ENCODE measurements at places on chromosomes 2 and 18.
A peak's percentile ranks its signal among the peaks of the same experiment; 100 is the strongest.

DNA sequence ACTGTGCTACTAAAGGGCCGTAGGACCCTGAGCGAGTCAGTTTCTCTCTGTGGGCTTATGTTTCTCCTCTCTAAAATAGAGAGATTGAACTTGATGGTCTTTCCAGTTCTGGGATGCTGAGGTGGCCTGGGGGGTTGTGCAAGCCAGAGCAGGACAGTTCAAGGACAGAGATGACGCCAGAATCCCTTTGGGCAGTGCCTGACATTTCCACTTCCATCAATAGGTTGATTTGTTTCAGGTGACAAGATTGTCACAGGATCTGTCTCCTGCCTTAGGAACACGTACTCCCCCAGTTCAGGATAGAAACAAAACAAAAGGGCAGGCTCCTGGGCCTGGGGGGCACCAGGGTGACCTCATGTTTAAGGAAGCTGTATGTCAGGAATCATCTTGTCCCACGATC is 82.0 kb downstream of the XDH start:
- DNase-seq: no peak

DNA sequence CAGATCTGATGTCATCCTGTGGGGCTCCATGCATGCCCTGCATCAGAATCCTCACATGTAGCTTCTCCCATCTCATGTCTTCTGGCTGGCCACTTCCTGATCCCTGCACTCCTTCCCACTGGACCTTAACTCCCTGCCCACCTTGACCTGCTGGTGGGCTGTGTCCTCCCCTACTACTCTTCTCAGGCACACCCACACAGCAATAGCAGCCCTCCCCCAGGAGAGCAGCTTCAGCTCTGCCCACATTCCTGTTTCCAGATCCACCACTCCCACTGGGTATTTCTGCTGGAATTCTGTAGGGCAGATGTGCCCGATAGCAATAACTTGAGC is 137.0 kb upstream of the HS6ST1 start:
- no peak for DNase-seq

DNA sequence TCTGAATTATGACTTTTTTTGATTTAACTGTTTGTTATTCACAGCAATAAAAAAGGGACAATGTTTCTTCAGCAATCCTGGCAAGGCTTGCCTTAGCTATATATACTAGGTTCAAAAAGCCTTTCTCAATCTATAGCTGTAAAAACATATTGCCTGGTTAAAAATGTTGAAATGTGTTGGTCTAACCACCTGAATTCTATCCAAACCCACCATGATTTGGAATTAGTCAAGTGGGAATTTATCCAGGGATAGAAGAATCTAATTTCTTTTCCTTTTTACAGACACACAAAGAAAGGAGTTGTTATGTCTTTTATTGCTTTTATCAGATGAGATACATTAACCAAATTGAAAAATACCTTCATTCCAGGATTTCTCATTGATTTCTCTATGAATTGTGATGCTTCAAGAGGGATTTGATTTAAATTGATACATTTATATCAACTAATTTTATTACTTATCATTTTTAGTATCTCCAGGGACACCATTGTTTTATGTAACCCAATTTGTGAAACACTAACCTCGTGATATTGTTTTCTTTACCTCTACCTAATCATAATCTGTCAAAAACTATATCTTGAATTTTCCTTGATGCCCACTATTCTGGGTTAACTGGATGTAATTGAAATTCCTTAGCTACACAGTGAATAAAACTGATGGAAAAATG is 88.1 kb downstream of the LRP1B start:
- DNase-seq: no peak

DNA sequence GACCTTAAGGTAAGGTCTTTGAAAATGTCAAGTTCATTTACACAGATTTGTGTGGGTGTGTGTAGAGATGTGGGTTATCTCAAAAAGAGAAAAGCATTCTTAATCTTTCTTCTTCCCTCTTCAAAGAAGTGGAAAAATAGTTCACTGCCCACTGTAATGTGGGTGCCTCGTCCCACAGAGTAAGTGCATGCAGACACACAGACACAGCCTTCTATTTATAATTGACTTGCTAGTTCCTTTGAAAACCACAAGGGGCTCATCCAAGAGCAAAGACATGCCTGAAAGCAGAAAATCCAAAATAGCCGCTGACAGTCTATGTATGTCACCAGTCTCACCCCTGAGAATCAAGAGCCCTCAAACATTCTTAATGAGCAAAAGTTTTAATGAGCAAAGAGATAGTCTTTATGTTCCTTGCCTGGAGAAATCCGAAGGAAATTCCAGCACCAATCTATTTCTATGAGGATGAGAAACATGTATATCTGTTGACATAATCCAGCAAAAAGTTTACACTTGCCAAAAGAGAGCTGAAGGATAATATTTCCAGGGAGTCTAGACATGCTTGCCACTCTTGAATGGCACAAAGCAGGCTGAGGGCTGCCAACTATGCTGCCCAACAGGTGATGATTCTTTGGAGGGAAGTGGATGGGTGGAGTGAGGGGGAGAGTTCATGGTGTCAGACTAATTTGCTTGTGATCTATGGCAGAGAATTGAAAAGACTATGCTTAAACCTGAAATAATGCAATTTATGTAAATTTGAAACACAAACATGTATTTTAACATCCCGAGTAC is 93.9 kb downstream of the ACVR1 start:
- DNase-seq: no peak

DNA sequence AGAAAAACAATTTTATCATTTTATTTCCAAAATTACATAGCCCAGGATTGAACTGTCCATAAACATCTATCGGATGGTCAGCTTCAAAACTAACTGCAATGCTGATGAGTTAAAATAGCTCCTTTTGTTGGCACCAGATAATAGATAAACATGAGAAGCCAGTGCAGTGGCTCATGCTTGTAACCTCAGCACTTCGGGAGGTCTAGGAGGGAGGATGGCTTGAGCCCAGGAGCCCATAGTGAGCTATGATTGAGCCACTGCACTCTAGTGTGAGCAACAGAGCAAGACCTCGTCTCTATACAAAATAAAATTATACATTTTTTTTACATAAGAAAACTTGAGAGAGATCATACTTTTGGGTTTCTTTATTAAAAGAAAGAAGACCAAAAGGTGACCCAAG is 34.6 kb upstream of the IMPA2 start:
- DNase-seq: peak; percentile 75

DNA sequence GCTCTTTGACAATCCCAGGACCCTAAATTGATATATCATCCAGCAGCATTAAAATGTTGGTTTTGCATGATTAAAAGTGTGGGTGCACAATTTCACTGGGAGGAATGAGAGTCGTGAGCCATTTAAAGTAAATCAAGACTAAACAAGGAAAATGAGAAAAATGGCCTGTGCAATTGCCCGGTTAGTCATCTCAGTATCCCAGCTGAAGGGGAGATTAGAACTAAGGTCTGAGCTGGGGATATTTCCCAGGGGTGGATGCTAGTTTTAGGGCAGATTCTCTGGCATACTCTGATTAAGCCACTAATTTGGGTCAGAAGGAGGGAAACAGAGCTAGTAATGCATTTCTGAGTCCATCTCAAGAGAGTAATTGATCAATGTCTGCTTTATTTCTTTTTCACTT is 177.2 kb downstream of the EN1 start:
- DNase-seq: peak; percentile 50

DNA sequence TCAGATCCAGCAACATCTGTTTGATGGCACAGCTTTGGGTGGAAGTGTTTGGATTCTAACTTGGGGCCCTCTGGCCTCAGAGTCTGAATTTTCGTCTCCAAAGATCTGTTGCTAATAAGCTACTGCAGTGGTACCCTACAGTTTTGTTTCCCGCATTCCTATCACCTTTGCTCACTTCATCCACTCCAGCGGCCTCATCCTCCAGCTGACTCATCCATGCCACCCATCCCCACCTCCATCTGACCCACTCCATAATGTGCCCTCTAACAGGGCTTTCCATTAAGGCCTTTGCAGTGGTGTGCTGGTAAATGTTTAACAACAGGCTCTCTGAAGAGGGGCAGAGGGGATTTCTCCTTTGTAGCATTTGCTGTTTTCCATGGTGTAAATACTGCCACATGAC is 225.5 kb downstream of the TGIF1 start:
- peak; percentile 39 for DNase-seq

GRCh38 chr18:61929881-61930640 is 37.3 kb upstream of the RNF152 start:
- no peak for DNase-seq

DNA sequence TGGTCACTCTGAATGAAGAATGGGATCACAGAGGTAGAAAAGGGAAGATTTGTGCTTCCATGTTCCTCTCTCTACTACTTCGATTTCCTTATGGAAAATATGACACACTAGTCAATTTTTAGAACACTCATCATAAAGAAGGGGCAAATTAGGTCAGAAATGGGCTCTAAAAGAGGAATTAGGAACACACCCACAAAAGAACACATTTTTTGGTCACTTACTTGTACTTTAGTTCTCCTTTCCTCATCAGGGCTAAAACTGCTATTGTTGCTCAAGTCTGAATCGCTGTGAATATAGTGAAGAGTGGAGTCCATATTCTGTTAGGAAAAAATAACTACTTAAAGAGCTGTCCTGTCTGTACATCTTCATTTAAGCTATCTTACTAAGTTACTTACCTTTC is 52.6 kb downstream of the PPP4R1 start:
- no peak for DNase-seq

GRCh38 chr2:104929663-104930062 is 75.7 kb downstream of the POU3F3 start:
- DNase-seq: no peak

GRCh38 chr2:165015052-165015642 is 59.8 kb upstream of the SLC38A11 start:
- DNase-seq: peak; percentile 57

GRCh38 chr18:13254971-13255927 is 36.7 kb downstream of the LDLRAD4 start:
- no peak for DNase-seq

All from AG10803 (cell line).